ENCODE measurements at places on chromosomes 7 and 10.
A peak's percentile ranks its signal among the peaks of the same experiment; 100 is the strongest.

DNA sequence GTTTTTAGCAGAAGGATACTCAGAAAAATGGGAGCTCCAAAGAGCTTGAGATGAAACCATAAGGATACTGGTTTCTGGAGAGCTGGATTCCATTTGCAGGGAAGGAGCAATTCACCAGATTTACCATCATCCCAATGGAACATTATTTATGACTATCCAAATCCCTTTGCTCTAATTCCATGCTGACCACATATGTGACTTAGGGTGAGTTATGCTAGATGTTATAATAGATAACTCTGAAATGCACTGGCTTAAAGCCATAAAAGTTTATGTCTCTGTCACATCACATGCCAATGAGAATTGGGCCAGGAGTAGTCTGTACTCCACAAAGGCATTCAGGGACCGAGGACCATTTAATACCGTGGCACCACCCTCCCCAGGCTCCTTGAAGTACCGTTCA, 185.2 kb downstream of the SKIDA1 start:
- no peak for DNase-seq

DNA sequence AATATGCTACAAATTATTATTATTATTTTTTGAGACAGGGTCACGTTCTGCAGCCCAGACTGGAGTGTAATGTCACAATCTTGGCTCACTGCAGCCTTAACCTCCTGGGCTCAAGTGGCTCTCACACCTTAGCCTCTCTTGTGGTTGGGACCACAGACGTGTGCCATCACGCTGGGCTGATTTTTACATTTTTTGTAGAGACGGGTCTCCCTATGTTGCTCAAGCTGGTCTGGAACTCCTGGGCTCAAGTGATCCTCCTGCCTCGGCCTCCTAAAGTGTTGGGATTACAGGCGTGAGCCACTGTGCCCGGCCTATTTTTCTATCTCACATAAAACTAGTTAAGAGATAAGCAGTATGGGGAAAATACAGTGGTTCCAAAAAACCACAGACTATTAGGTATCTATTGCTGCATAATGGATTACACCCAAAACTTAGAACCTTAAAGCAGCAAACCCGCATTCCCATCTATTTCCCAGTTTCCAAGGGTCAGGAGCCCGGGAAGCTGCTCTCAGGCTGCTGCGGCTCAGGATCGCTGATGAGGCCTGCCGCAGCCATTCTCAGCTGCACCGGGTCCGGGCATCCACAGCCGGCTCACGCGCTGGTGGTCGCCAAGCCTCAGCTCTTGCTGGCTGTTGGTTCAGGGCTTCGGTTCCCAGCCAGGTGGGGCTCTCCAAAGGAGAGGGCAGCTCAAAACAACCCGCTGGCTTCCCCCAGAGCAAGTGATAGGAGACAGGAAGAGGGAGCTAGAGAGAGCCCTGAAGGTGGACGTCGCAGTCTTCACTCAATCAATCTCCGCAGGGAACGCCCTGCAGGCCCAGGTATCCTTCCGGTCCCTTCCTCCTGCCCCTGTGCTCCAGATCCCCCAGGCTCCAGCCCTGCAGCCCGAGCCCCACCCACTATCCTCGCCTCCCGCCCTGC, 128.2 kb downstream of the UBE2H start:
- peak; percentile 24 for DNase-seq

DNA sequence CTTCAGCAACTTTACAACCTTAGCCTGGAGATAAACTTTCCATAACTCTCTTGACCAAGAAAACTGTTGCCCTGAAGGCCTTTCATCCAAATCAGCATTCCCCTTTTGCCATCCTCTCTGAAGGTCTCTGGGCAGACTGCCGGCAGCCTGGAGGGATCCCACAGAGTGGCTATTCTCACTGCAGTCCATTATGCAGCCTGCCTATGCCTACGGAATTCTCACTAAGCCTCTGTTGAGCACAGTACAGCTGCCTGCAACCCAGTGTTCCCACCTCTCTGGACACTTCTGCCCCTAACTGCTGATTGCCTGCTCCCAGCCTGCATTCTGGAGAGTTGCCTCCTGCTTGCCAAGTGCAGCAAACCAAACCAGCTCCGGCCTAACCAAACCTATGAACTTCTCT, 548.9 kb upstream of the STEAP1 start:
- no peak for DNase-seq

GRCh38 chr10:11902646-11903045, 79.5 kb downstream of the PROSER2 start:
- no peak for DNase-seq

GRCh38 chr7:86788948-86789347, 145.2 kb downstream of the GRM3 start:
- no peak for DNase-seq

- no peak for DNase-seq
These were observed 100.3 kb upstream of the CPXM2 start for GRCh38 chr10:123991611-123992570.

GRCh38 chr10:4437791-4438190, 388.2 kb upstream of the AKR1E2 start:
- DNase-seq, result no peak

DNA sequence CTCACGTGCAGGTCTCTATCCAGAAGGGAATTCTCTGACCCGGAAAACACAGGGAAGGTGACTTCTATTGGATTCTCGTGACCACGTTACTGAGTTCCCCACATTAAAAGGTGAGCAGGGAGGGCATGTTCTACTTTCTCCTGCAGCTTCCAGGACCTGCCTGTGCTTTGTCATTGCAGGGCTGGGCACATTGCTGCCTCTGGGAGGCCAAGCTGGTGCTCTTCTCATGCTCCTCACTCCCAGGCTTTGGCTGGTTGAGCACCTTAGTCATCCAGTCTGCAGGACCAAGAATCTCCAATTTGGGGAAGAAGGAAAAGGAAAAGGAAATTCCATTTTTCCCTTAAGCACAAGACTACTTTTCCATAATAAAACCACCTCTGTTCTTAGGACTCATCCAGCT, 86.5 kb upstream of the TMEM72 start:
- no peak for DNase-seq

All from activated naive CD8-positive, alpha-beta T cell treated with anti-CD3 and anti-CD28 coated beads, Interleukin-2, amount 50 U/mL, for 24 hours (primary cell).